ENCODE measurements at places on chromosomes 4 and X. TPM values are rescaled to one million over a fixed set of nuclear protein-coding genes. Genes with fewer than 3 reads are reported as not detected.

TMEM150C gene
- not detected for polyA plus RNA-seq

IQCM gene
- polyA plus RNA-seq = not detected

CCDC160 gene
- not detected for polyA plus RNA-seq

GRCh38 chr4:10456595-10457254, 501 bp downstream of the ZNF518B start:
- peak; percentile 73 for DNase-seq

DNA sequence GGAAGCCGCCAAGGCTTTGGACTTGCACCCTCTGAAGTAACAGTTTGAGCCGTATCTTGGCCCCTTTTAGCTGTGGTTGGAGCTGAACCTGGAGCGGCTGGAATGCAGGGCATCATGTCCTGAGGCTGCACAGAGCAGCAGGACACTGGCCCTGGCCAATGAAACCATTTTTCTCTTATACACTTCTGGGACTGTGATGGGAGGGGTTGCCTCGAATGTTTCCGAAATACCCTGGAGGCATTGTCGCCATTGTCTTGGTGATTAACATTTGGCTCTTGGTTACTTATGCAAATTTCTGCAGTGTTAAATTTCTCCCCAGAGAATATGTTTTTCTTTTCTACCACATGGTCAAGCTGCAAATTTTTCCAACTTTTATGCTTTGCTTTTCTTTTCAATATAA, 137.2 kb downstream of the MAGEC1 start:
- no peak for DNase-seq

CXCR3 gene
- 0.50 TPM for polyA plus RNA-seq

- no peak for DNase-seq
Measured at GRCh38 chr4:144732584-144733428, 86.8 kb downstream of the HHIP start.

DNA sequence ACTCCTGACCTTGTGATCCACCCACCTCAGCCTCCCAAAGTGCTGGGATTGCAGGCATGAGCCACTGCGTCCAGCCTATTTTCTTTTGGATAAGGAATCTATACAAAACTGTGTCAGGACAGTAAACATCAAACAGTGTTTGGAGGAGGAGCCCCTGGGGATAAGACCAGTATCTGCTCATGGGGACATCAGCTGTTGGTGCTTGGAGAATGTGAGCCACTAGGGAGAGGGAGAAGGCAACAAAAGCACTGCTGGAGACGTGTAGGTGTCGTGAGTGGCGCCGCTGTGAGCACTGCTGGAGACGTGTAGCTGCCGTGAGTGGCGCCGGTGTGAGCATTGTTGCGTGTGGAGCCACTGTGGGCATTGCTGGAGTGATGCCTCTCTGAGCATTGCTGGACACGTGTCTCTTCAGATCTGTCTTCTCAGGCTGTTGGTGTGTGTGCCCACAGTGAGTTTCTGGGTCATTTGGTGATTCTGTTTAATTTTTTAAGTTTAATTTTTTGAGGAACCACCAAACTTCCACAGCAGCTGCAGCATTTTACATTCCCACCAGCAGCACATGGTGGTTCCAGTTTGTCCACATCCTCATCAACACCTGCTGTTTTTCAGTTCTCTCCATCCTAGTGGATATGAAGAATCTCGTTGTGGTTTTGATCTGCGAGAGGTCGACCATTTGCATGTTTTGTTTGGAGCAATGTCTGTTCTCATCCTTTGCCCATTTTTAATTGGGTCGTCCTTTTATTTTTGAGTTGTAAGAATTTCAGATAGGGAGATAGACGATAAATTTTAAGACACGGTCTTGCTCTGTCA, 19.0 kb downstream of the DGKQ start:
- no peak for DNase-seq

FAM47E gene
- polyA plus RNA-seq = 1.9 TPM

GRCh38 chr4:158299459-158300007, 89.2 kb downstream of the TMEM144 start:
- DNase-seq = no peak

GRCh38 chrX:43469391-43470054, 186.6 kb upstream of the MAOA start:
- no peak for DNase-seq

DKK2 gene
- polyA plus RNA-seq = 0.87 TPM

- no peak for DNase-seq
Measured at GRCh38 chr4:159856451-159856850, 753.6 kb downstream of the RAPGEF2 start.

Measured in aorta (tissue), 5 donors.